ENCODE measurements at places on chromosomes 13 and 19. TPM values are rescaled to one million over a fixed set of nuclear protein-coding genes. Genes with fewer than 3 reads are reported as not detected.
A peak's percentile ranks its signal among the peaks of the same experiment; 100 is the strongest.

DNA sequence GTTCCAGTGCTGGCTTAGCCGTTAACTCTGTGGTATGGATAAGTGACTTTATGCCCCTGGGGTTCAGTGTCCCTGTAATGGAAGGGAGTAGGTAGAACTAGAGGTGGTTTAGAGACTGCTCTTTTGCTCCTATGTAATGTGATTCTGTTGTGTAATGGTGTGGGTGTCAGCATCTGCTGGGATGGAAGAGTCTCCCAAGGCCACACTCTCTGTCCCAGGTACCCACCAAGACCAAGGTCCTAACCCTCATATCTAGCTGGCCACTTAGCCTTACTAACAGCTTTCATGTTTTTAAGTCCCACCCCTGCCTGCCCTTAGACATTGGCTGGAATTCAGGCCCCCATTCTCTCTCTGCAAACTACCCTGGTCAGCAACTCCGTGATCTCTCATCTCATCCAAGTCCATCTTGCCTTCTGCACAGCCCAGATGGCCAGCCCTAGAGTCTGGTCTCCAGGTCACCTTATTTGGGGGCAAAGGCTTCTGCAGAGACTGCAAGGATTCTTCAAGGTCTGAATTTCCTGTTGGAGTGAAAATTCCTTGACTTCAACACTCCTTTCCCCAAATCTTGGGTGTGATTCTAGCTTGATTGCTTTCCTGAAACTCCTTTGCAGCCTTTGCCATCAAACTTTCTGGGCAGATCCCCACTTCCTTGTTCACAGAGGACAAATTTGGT, 48.4 kb downstream of the SERP2 start:
- H3K4me1 ChIP-seq = no peaks in the 10 kb centered on the region
- no peak overlapping the region for H3K27ac ChIP-seq
- no peak for DNase-seq
- no peaks in the 10 kb centered on the region for H3K36me3 ChIP-seq
- H3K4me3 ChIP-seq = no peak overlapping the region
- no peaks in the 10 kb centered on the region for H3K27me3 ChIP-seq

The RAB3A gene
- total RNA-seq = 1.1 TPM

GRCh38 chr13:111397202-111397880, 76.9 kb downstream of the TEX29 start:
- DNase-seq = no peak
- H3K4me3 ChIP-seq = no peak overlapping the region
- no peaks in the 10 kb centered on the region for H3K36me3 ChIP-seq
- H3K27me3 ChIP-seq = no peaks in the 10 kb centered on the region
- no peak overlapping the region for H3K27ac ChIP-seq

GRCh38 chr19:31350693-31351055, 1.4 kb upstream of the TSHZ3 start:
- no peak for DNase-seq
- H3K27me3 ChIP-seq = peaks cover 11% of the 10 kb centered on the region
- H3K4me1 ChIP-seq = no peaks in the 10 kb centered on the region
- H3K4me3 ChIP-seq = peak overlapping the region; percentile 96
- H3K36me3 ChIP-seq = no peaks in the 10 kb centered on the region

The SIGLEC10 gene
- total RNA-seq = 10.2 TPM

DNA sequence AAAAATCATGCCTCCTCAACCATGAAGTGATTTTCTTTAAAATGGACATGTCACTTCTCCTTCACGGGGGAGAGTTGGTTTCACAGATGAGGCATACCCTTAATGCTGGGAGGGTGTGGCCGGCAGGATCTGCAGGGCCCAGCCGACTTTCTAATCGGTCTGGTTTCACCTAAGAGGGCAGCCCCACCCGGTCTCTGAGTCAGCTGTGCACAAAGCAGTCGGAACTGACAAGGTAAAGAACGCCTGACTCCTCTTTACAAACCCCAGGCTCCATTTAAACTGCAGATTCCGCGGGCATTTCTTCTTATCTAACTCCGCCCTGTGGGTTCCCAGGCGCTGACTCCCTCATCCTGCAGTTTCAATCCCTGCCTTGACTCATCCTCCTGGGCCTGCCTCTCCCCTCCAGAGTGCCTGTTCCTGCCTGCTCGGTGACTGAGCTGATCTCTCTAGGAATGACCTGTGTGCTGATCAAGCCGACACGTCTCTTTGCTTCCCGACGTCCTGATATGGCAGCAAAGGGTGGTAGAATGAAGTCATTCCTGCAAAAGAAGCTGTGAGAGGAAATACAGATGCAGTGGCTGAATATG, 63.4 kb downstream of the EFNB2 start:
- H3K4me3 ChIP-seq = no peak overlapping the region
- H3K27ac ChIP-seq = no peak overlapping the region
- no peaks in the 10 kb centered on the region for H3K27me3 ChIP-seq
- H3K36me3 ChIP-seq = no peaks in the 10 kb centered on the region
- no peaks in the 10 kb centered on the region for H3K4me1 ChIP-seq
- no peak for DNase-seq

- no peaks in the 10 kb centered on the region for H3K27me3 ChIP-seq
- H3K4me1 ChIP-seq = no peaks in the 10 kb centered on the region
- no peak overlapping the region for H3K27ac ChIP-seq
These were observed 813 bp downstream of the ZNF284 start for GRCh38 chr19:44072543-44073401.

DNA sequence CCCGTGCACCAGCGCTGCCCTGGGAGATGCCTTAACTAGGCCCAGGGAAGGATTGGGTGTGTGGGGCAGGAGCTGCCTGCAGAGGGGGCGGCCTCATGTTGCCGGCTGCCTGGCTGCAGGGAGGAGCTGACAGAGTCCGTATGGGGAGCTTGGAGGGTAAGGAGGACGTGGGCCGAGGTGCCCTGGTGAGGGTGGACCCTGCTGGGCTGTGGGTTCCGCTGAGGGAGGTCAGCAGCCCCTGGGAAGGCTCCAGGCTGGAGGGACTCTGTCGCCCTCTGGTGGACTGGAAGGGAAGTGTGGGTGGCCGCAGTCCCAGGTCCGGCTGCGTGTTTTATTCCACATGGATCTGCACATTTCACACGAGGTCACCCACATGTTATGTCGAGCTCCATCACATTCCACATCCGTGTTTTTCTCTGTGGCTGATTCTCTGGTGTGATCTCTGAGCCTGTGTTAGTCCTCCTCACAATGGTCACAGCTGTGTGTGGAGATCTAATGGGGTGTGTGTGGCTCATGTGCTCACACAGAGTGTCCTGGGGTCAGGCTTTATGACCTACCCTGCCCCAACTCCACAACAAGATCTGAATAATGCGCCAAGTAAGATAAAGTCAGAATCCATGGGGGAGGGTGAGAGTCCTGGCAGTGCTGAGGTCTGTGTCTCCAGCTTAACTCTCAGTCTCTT, 1.8 kb upstream of the CEACAM8 start:
- no peak overlapping the region for H3K27ac ChIP-seq
- H3K4me1 ChIP-seq = no peaks in the 10 kb centered on the region
- no peaks in the 10 kb centered on the region for H3K36me3 ChIP-seq
- no peak for DNase-seq
- no peak overlapping the region for H3K4me3 ChIP-seq
- no peaks in the 10 kb centered on the region for H3K27me3 ChIP-seq

DNA sequence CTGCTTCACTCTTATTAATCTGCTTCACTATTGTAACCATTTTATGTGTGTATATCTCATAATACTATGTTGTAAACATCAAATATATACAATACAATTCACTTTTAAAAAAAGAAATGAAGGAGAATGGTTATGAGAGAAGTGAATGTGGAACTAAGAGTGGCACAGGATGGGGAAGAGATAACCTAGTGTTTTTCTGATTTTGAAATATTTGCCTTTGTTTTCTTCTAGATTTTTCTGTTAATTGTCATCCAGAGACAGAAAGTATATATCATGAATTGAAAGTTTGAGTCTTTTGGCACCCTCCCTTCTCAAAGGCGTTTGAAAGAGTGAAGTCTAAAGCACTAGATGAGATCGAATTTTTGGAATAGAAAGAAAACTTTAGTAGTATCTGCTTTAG, 2.8 kb downstream of the DNAJC3 start:
- no peak for DNase-seq
- no peak overlapping the region for H3K27ac ChIP-seq
- H3K4me1 ChIP-seq = no peaks in the 10 kb centered on the region
- H3K4me3 ChIP-seq = no peak overlapping the region

The KIR3DL1 gene
- total RNA-seq = 0.59 TPM
